CD4-positive, alpha-beta T cell (primary cell): ENCODE measurements at places on chromosomes 4 and X.

GRCh38 chr4:40212674-40213527 lies 16.1 kb downstream of the RHOH start:
- no peak for DNase-seq

DNA sequence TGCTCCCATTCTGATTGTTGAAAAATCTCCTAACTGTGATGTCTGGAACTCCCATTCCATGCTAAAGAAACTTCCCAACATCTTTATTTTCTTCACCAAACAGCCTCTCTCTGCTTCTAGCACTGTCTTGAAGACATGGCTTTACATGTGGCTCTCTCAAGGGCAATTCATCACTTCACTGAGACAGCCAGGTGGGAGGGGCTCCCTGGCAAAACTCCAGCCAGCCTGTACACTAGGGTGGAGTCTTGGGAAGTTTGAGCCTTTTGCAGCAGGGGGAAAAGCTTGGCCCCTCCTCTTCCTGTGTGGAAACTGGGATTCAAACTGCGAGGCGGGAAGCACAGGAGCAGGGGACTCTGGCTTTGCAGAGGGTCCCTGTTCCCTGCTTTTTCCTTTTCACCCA lies 130.5 kb upstream of the TTC29 start:
- DNase-seq, result no peak

DNA sequence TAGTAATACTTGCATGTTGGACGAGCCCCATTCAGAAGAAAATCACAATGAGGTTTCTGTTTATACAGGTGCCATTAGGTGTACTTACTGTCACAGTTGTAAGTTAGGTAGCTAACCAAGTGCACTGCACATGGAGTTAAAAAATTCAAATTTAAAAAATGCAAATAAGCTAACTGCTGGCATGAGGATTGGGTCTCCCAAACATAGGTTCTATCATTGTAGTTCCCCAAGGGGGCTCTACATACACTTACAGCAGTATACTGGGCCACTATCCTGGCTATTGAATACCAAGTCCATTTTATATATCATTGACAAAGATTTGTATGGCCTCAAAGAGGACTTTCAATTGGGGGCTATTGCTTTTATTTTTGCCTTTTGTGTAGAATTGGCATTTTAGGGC lies 153.4 kb downstream of the FMR1NB start:
- DNase-seq, result no peak

GRCh38 chr4:7201420-7202305 lies 9.3 kb downstream of the SORCS2 start:
- no peak for DNase-seq

DNA sequence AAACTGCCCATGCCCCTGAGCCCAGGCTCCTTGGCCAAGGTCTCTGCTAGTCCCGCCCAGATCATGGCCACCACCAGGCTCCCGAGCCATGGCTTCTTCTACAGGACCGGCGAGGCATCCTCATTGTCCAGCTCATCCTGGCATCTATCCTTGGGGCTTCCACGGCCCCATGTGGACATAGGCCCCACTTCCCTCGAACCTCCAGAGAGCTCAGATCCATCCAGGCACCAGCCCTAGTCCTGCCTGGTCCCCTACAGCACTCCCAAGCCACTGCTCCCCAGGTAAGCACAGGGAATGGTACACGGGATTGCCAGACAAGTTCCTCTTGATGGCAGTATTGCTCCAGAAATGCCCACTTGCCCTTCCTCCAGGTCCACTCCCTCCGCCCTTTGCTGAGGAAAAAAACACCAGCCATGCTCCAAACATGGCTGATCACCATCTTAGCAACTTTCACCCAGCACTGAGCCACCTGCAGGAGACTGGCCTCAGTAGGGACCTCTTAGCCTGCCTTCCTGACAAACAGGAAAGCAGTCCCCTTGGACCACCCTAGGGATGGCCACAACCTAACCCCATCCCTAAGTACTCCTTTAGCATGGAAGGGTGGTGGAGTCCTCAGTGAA lies 272.1 kb upstream of the AGTR2 start:
- no peak for DNase-seq

- DNase-seq, result no peak
These were observed 48.6 kb downstream of the TSC22D3 start for GRCh38 chrX:107726816-107727534.
